Osteoblast (primary cell): ENCODE measurements at places on chromosomes 5 and 9.
A peak's percentile ranks its signal among the peaks of the same experiment; 100 is the strongest.

DNA sequence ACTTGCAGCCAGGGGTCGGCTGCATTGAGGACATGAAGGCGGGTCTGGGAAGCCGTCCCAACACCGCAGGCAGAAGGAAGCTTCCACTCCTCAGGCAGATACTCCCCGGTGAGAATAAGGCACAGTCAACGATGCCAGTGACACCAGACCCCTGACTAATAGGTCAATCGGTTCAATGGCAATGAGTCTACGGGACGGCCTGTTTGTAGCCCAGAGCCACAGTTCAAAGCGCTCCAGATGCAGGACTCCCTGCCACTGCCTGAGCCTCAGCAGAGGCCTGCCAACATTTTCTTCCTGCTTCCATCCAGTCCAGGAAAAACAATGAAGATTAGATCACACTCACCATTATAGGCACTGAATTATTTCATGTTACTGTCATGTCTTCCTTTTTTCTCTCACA lies 84.5 kb upstream of the SIMC1 start:
- DNase-seq: peak; percentile 83

GRCh38 chr9:14451949-14452348 lies 138.0 kb upstream of the NFIB start:
- no peak for DNase-seq

DNA sequence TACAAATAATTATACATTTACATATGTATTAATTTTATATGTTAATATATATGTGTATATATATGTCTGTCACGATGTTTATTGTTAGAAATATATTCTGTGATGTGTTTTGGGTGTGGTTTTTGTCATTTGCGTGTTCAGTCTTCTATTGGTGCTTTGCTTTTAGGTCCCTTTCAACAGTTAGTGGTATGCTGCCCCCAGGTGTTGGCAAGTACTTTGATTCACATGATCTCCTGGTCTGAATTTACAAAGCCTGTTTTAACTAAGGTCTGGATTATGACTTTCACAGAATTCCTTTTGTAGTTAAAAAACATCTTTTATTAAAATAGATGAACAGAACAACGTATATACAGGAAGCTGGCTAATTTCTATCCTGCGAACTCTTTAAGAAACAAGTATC lies 271.5 kb downstream of the CCDC171 start:
- no peak for DNase-seq

GRCh38 chr5:38468202-38468673 lies 88.2 kb downstream of the LIFR start:
- peak; percentile 98 for DNase-seq

GRCh38 chr9:80093695-80094094 lies 521.9 kb downstream of the TLE4 start:
- DNase-seq: no peak

DNA sequence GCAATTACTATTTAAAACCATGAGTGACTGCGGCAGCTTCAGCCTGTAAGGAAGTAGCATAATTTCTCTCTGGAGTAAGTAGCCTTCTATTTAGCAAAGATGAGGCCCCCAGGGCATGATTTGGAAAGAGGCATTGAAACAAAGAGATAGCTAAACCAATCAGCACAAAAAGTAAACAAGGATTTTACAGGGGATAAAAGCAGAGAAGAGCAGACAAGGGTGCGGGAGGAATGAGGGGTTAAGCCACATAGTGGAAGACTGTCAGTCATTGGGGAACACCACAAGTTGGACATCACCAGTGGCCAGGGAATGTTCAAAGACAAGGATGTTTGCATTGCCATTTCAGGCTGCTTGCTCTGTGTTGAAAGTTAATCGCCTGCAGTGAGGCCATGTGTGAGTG lies 24.0 kb upstream of the C5orf63 start:
- no peak for DNase-seq

GRCh38 chr9:123925819-123926218 lies 4.1 kb downstream of the DENND1A start:
- DNase-seq: no peak

- no peak for DNase-seq
Observed at GRCh38 chr5:54895816-54896341, 89.5 kb downstream of the ESM1 start.

DNA sequence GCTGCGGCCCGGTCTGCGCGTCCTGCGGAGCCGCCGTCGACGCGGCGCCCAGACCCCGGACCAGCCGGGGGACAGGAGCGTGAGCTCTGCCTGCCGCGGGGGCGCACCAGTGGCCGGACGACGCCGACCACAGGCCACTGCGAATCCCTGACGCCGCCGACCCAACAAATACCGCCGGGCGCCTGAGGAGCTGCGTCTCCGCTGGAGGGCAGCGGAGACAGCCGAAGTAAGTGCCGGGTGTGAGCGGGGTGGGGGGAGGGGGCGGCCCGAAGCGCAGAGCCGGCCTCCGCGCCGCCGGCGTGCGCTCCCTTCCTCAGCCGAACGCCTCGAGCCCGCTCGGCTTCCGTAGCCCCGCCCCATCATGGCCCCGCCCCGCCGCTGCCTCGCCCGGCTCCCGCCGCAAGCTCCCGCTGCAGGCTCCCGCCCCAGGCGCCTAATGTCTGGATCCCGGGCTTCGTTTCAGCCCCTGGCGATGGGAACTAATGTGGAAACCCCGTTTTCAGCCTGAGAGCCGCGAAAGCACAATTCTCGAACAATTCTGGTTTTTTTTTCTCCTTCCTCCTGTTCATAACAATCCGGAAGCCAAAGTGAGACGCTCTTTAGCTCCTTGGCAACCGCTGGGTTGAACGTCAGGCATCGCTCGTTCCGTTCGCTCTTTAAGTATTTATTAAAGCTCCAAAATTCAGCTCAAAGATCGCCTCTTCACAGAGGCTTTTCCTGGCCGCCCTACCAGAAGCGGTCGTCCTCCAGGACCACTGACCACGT lies at the start of gene RFK:
Gene RFK, minus strand, starts transcription at position 232 of the 765 bp plus-strand sequence. CDS start 255 bp downstream, outside the sequence.
- peak; percentile 98 for DNase-seq

DNA sequence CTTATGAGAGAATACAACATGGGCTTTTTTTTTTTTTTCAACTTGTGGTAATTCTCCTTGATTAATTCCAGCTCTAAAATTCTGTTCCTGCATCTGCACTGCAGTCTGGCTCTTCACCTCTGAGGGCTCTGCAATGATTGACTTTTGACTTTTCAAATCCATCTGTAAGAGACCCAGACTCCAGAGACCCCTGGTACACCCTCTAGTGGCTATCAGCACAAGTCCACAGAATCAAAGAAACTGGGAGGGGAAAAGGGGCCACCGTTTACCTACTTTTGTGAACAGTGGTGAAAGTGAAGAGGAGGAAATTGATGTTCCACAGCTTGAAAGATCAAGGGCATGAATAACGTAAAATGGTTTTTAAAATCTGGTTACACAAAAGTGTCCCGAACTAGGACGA lies 151.6 kb downstream of the SLIT3 start:
- DNase-seq: no peak

- peak; percentile 79 for DNase-seq
Observed at GRCh38 chr5:111072949-111073682, 1.6 kb downstream of the TSLP start.

DNA sequence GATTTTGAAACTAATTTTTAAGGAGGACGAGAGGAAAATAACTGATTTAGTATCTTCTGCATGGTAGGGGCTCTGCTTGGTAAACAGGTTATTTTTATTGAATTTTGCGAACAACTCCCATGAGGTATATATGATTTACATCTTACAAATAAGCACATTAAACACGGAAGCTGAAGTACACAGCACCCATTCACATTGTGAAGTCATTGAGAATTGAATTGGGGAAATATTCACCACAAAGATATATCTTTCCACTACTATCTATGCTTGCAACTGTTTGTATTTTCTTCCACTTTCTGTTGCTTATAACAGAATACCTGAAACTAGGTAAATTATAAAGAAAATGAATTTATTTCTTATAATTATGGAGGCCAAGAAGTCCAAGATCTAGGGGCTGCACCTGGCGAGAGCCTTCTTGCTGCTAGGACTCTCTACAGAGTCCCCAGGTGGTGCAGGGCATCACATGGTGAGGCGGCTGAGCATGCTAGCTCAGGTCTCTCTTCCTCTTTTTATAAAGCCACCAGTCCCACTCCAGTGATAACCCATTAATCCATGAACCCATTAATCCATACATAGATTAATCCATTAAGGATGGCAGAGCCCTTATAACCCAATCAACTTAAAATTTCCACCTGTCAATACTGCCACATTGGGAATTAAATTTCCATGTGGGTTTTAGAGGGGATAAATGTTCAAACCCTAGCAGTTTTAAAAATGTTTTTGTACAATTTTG lies 79.0 kb upstream of the ZNF608 start:
- DNase-seq: no peak

- DNase-seq: no peak
Observed at GRCh38 chr5:112923148-112923917, 1.3 kb upstream of the REEP5 start.

DNA sequence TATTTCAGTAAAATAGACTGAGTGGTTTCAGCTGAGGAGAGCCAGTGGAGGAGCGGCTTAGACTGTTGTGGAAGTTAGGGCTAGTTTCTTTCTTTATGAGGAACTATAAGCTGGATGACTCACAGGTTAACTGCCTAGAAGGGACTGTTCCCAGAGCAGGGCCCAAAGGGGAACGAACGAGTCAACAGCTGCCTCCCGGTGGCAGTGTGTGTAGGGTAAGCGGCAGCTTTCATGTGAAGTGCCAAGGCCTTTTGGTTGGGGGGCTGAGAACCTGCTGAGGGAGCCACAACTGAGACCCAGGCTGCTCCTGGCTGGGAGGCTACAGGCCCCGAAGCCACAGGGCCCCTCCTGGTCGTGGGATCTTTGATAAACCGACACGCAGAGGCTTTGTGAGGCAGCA lies 7.0 kb downstream of the SQSTM1 start:
- DNase-seq: peak; percentile 95

DNA sequence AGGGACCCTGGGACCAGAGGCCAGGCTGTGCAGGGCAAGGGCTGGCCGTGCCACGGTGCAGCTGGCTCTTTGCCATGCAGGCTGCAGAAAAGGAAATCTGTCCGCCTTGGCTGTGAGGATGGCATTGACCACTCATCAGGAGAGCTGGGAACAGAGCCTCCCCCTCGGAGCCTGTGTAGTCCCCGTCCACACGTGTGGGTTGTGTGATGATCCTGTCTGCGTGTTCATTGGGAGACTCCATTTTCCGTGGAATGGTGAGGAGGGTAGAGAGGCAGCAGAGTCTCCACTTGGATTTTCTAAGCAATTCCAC lies 47.7 kb downstream of the EHMT1 start:
- no peak for DNase-seq

DNA sequence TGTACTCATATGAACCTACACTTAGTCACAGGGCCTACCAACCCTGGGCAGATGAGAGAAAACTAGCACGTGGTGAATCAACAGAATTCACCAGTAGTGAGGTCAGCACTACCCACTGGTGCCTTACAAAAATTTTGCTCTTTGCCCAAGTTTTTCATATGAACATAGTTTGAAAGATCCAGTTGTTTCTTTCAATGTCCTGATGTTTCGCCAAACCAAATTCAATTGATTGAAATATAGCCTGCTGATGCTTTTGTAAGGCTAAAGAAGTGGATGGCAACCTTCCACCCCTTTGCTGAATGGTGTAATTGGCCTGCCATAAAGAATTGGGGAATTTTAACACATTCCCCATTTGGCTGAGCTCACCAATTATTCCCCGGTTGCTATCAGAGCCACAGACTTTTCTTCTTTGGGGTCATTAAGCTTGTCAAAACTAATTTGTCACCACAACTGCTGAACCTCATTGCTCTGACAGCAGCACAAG lies 339.2 kb downstream of the GLIS3 start:
- DNase-seq: peak; percentile 58

GRCh38 chr9:20191228-20191840 lies 402.5 kb upstream of the SLC24A2 start:
- DNase-seq: peak; percentile 83

- no peak for DNase-seq
Observed at GRCh38 chr5:11191673-11192072, 430.6 kb upstream of the DAP start.

GRCh38 chr5:34886392-34887119 lies 28.7 kb downstream of the RAD1 start:
- no peak for DNase-seq

GRCh38 chr9:109028457-109028856 lies 15.2 kb upstream of the CTNNAL1 start:
- no peak for DNase-seq

- peak; percentile 93 for DNase-seq
Observed at GRCh38 chr9:122991370-122991830, 42.1 kb upstream of the GPR21 start.

DNA sequence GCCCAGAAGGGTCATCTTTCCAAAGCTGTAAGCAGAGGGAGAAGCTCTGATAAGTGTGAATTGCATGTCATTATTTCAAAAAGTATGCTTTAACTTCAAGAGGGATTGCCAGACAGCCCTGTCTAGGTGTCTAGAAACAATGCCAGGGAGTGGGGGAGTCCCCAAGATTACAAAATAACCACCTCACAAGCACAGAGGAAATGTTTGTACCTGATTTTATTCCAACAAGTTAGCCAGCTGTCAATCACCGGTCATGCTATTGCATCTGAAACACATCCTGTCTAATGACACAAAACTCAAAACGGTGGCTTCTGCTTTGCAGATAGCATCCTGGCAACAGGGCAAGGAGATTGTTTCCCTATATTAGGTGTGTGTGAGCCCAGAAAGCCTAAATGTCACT lies 154.2 kb upstream of the WWC1 start:
- DNase-seq: no peak

- DNase-seq: peak; percentile 82
Observed at GRCh38 chr5:178941361-178941760, 363 bp downstream of the ZNF454 start.

GRCh38 chr5:54785729-54786591 lies 199.4 kb downstream of the ESM1 start:
- peak; percentile 25 for DNase-seq

DNA sequence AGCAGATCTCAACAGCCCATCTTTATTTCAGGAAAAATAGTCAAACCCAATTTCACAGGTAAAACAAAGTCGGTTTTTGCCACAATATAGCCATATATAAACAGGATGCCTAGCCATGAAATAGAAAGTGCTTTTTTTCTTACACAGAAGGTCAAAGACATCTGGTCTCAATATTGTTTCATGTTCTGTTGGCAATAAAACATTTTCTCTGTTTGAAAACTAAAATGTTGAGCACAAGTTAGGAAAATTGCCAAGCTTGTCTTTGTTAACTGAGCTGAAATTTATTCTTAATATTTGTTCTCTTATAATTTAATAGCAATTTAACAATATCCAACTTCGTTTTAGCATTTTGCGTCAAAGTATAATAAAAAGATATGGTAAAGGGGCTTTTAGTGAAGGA lies 673.4 kb downstream of the DTWD2 start:
- DNase-seq: no peak

DNA sequence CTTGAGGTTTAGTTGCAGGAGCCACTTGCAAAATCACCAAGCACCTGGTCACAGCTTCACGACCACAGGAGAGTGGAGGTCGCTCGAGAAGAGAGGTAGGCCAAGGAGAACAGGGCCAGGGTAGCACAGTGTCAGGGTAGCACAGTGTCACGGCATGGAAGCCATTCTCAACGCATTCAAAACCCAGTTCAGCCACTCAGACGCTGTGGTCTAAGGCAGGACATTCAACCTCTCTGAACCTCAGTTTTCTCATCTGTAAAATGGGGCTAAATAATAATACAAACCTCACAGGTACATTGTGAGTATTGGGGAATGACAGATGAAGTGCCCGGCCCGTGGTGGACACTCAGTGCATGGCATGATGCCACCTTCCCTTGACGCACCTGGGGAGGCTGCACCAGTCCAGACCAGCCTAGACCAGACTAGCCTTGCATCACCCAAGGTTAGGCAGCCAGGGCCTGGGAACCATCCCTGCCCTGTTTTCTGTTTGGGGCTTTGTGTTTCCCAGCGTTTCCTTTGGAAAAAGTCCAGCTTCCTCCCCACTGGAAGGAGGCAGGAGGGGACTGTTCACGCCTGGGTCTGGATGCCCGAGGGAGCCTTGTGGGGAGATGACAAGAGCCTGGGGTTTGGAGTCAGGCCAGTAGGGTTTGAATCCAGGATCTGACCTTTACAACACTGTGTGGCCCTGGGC lies 7.8 kb upstream of the LMX1B start:
- DNase-seq: peak; percentile 15
